Thyroid gland (tissue), 4 donors: ENCODE measurements at places on chromosomes 7 and 10. TPM values are rescaled to one million over a fixed set of nuclear protein-coding genes. Genes with fewer than 3 reads are reported as not detected.
A peak's percentile ranks its signal among the peaks of the same experiment; 100 is the strongest.

The AGAP5 gene
- total RNA-seq, result 11.0 TPM

The C7orf33 gene
- total RNA-seq, result not detected

The WEE2 gene
- not detected for total RNA-seq

The DEPP1 gene
- 294 TPM for total RNA-seq

The HMX2 gene
- total RNA-seq, result not detected

The PNLIP gene
- not detected for total RNA-seq

DNA sequence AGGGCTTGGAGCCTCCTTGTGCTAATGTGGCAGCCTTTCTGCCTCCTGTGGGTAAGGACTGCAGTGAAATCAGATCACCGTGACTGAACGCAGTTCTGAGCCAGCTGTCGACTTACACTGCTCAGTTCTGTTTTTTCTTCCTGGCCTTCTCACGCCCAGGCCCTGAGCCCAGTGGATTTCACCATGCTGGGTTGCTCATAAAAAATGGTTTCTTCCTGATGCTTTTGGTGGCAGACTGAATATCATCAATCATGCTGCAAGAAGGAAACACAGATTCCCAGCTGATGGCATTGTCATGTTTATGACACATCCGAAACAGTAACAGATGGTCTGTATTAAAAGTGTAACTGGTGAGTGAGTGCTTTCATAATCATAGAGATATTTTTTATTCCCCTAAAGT lies 389.6 kb downstream of the GALNT17 start:
- H3K36me3 ChIP-seq, result no peaks in the 10 kb centered on the region
- H3K4me3 ChIP-seq, result no peak overlapping the region
- no peak overlapping the region for H3K27ac ChIP-seq

DNA sequence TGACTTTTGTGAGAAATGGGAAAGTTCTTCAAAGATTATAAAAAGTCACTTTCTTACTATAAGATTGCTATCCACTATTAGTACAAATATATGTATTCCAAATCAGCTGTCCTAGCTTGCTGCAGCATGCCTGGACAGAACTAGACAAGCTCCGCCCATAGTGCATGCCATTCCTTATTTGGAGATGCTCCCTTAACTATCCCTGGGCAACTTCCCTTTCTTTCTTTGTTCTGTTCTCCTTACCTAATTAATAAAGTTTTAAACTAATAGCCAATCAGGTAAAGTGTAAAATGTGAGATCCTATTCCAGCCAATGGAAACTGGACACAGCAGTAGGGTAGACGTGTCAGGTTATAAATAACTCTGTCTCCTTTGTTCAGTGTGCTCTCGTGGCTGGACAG lies 281.9 kb downstream of the CAMK1D start:
- H3K4me3 ChIP-seq, result no peak overlapping the region
- peaks cover 53% of the 10 kb centered on the region for H3K4me1 ChIP-seq
- peak; percentile 59 for DNase-seq

GRCh38 chr7:45650404-45651394 lies 76.5 kb downstream of the ADCY1 start:
- no peak overlapping the region for H3K27ac ChIP-seq
- no peak for DNase-seq
- no peaks in the 10 kb centered on the region for H3K27me3 ChIP-seq
- no peak overlapping the region for H3K4me3 ChIP-seq
- H3K36me3 ChIP-seq, result no peaks in the 10 kb centered on the region

DNA sequence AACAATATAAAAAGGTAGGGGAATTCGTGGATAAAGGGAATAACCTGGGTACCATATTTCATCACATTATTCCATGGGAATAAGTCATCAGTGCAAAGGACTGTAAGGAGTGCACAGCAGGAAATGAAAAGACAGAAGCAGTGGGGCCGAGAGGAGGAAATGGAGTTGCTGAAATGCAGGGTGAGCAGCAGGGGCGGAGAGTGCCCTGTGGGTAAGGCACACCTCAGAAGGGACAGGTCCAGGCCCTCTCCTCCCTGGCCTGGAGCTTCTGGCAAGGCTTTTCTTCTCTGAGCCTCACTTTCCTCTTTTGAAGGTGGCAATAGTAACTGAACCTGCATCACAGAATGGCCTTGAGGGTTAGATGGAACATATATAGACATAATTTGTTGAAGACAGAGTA lies 26.2 kb downstream of the IKZF1 start:
- H3K4me1 ChIP-seq, result peaks cover 15% of the 10 kb centered on the region
- no peaks in the 10 kb centered on the region for H3K36me3 ChIP-seq
- H3K27me3 ChIP-seq, result no peaks in the 10 kb centered on the region

DNA sequence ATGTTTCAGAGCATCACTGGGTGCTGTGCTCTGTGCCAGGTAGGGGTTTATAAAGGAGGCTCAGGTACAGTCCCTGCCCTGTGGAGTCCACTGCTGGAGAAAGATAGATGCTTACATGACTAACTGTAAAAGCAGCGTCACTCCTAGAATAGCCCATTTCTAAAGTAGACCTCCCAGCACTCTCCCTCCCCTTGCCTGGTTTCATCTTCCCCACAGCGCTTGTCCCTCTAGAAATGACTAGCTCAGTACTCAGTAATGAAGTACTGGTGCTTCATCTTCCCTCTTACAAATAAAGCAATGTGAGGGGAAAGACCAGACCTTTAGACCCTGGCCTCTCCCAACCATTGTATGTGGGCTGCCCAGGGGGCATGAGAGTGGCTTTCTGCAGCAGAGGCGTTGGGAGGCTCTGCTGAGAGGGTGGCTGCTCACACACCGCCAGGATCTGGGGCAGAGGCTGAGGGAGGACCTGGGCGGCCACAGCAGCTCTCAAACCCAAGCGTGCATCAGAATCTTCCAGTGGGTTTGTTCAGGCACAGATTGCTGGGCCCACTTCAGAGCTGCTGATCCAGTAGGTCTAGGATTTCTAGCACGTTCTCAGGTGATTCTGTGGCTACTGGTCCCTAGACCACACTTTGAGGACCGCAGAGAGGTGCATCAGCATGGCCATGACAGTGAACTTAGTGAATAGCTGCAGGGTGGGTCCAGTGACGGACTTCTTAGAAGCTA lies 110.3 kb upstream of the ANLN start:
- no peaks in the 10 kb centered on the region for H3K36me3 ChIP-seq
- H3K4me1 ChIP-seq, result peaks cover 10% of the 10 kb centered on the region
- H3K4me3 ChIP-seq, result no peak overlapping the region
- DNase-seq, result no peak
- H3K27me3 ChIP-seq, result no peaks in the 10 kb centered on the region

GRCh38 chr10:76034353-76035205 lies 603.2 kb downstream of the LRMDA start:
- H3K4me3 ChIP-seq, result no peak overlapping the region
- H3K27me3 ChIP-seq, result no peaks in the 10 kb centered on the region
- no peak for DNase-seq
- no peak overlapping the region for H3K27ac ChIP-seq
- H3K36me3 ChIP-seq, result no peaks in the 10 kb centered on the region

DNA sequence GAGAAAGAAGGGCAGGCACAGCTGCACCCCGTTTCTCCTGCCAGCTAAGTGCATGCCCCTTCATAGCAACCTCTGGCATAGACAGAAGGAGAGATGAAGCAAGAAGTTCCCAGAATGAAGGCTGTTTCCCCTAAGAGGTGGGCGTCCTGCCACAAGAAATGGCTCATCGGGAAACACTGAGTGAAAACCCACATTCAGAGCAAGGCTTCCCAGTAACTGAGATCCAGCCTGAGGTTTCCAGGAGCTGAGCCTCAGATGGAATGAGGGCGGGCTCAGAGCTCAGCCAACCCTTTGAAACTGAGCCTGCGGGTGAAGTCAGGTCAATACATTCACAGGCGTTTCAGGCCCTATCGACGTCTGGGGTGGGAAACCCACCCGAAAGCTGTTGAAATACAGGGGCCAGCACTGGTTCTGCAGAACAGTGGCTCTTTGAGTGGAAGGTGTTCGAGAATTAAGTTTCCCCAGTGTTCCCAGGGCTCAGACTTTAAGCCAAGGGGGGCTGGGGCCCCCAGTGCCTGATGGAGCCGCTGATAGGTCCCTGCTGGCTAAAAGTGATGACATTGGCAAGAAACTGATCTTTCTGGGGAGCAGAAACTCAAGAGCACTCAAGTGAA lies 510.2 kb downstream of the RPS24 start:
- no peaks in the 10 kb centered on the region for H3K27me3 ChIP-seq
- H3K27ac ChIP-seq, result peak overlapping the region; percentile 64
- peaks cover 47% of the 10 kb centered on the region for H3K4me1 ChIP-seq
- DNase-seq, result peak; percentile 61
- no peaks in the 10 kb centered on the region for H3K36me3 ChIP-seq

DNA sequence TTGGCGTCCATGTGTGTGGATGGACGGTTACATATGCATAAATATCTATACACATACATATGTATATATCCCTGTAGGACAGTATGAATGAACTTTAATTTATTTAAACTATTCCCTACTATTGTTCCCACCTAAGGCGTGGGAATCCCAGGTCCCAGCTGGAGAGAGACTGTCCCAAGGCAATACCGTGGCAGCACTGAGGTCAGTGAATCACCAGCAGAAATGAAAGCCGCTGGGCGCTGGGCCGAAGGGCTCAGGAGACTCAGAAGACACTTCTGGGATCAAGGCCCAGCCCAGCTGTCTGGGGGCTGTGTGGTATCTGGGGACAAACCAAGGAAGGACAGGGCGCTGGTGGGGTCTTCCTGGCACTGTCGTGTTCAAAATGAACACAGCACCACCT lies 49.6 kb upstream of the MYL10 start:
- DNase-seq, result no peak
- no peak overlapping the region for H3K4me3 ChIP-seq
- H3K27me3 ChIP-seq, result no peaks in the 10 kb centered on the region
- no peaks in the 10 kb centered on the region for H3K4me1 ChIP-seq
- no peaks in the 10 kb centered on the region for H3K36me3 ChIP-seq

GRCh38 chr10:13351340-13351915 lies 3.3 kb upstream of the SEPHS1 start:
- no peaks in the 10 kb centered on the region for H3K27me3 ChIP-seq
- H3K36me3 ChIP-seq, result no peaks in the 10 kb centered on the region
- no peak overlapping the region for H3K4me3 ChIP-seq
- no peak for DNase-seq

GRCh38 chr7:100887516-100888290 lies 1.8 kb downstream of the UFSP1 start:
- H3K27me3 ChIP-seq, result no peaks in the 10 kb centered on the region
- no peak overlapping the region for H3K4me3 ChIP-seq
- H3K36me3 ChIP-seq, result peaks cover 56% of the 10 kb centered on the region
- no peak overlapping the region for H3K27ac ChIP-seq
- no peak for DNase-seq

DNA sequence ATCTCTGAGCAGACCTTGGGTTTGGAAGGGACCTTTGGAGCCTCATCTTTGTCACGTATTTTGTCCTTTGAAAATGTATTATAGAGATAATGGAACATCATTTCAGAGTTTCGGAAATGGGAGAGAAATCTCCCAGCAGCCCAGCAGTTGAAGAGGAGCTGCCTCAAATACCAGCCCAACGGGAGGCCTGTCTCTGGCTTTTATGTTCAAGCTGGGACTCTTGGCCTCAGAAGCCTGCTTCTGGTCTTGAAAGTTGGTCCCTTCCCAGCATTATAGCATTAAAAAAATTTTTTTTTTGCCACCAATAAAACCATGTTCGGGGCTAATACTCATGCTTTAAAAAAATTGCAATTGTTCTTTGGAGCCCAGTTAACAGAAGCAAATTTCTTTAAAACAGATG lies 73.4 kb upstream of the CTBP2 start:
- H3K36me3 ChIP-seq, result no peaks in the 10 kb centered on the region
- no peak overlapping the region for H3K4me3 ChIP-seq
- H3K4me1 ChIP-seq, result no peaks in the 10 kb centered on the region
- no peak overlapping the region for H3K27ac ChIP-seq

DNA sequence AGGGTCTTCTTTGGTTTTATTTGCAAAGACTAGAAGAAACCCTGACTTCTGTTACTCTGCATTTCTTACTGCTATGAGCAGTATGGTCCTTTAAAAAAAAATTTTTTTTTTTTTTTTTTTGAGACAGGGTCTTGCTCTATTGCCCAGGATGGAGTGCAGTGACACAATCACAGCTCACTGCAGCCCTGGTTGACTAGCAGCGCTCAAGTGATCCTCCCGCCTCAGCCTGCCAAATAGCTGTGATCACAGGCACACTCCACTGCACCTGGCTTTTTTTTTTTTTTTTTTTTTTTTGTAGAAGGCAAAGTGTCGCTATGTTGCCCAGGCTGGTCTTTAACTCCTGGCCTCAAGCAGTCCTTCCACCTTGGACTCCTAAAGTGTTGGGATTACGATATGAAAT lies 17.4 kb downstream of the CNNM2 start:
- no peak overlapping the region for H3K27ac ChIP-seq
- no peaks in the 10 kb centered on the region for H3K36me3 ChIP-seq
- H3K4me1 ChIP-seq, result peaks cover 6% of the 10 kb centered on the region
- DNase-seq, result peak; percentile 88
- no peak overlapping the region for H3K4me3 ChIP-seq
- H3K27me3 ChIP-seq, result no peaks in the 10 kb centered on the region

- no peaks in the 10 kb centered on the region for H3K27me3 ChIP-seq
- no peak overlapping the region for H3K27ac ChIP-seq
- no peaks in the 10 kb centered on the region for H3K36me3 ChIP-seq
- DNase-seq, result no peak
- no peak overlapping the region for H3K4me3 ChIP-seq
- no peaks in the 10 kb centered on the region for H3K4me1 ChIP-seq
These were observed 38.0 kb downstream of the USP6NL start for GRCh38 chr10:11573497-11573896.

- H3K4me3 ChIP-seq, result no peak overlapping the region
- no peak overlapping the region for H3K27ac ChIP-seq
- no peak for DNase-seq
These were observed 361.8 kb downstream of the GATA3 start for GRCh38 chr10:8416192-8416701.

- no peaks in the 10 kb centered on the region for H3K36me3 ChIP-seq
- H3K4me1 ChIP-seq, result peaks cover 7% of the 10 kb centered on the region
- no peaks in the 10 kb centered on the region for H3K27me3 ChIP-seq
- H3K27ac ChIP-seq, result no peak overlapping the region
These were observed 177.6 kb downstream of the PARD3 start for GRCh38 chr10:34637418-34637911.

DNA sequence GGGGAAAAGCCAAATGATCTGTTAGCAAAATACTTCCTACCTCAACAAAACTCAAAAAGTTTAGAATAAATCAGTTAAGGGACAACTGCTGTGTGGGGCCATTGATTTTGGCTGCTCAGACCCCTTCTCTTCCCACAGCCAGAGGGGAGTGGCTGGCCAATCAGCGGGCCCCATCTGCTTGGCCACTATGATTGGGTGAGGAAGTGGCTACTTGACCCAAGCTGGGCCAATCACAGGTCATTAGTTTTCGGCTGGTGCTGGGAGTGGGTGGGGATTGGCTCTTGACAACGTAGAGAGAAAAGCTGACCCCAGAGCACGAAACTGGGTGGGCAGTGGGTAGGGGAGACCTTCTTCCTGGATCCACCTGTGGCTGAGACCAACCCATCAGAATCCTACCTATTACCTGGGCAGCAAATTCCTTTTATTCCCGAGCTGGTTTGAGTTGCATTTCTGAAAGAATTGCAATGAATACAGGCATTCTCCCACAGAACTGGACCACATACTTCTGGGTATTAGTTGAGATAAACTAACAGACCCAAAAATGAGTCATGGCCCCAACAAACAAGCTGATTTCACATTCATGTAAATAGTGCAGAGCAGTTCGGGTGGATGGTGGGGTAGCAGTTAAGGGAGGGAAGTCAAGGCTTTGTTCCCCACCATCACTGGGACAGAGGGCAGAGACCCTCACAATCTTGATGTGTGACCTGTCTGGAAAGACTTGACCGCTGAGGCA lies 35.6 kb upstream of the HMX3 start:
- no peaks in the 10 kb centered on the region for H3K4me1 ChIP-seq
- no peaks in the 10 kb centered on the region for H3K27me3 ChIP-seq
- H3K27ac ChIP-seq, result no peak overlapping the region
- H3K4me3 ChIP-seq, result no peak overlapping the region
- no peaks in the 10 kb centered on the region for H3K36me3 ChIP-seq
